ENCODE measurements at places on chromosomes 12 and 14. TPM values are rescaled to one million over a fixed set of nuclear protein-coding genes. Genes with fewer than 3 reads are reported as not detected.

CLEC6A gene
- total RNA-seq = not detected

GOLGA5 gene
- total RNA-seq = 31.3 TPM

AGAP2 gene
- total RNA-seq = 1.2 TPM

IGF1 gene
- total RNA-seq = 19.7 TPM

MYG1 gene
- 54.6 TPM for total RNA-seq

RECQL gene
- 22.0 TPM for total RNA-seq

CCDC196 gene
- not detected for total RNA-seq

GTF2A1 gene
- 43.2 TPM for total RNA-seq
